NCI-H446 treated with DMSO at 0.1 percent for 48 hours (cell line): ENCODE measurements at places on chromosomes 6 and 20.

GRCh38 chr6:71383476-71383875, 94.9 kb downstream of the OGFRL1 start:
- no peak for DNase-seq

GRCh38 chr20:891058-891705, 25.0 kb downstream of the ANGPT4 start:
- no peak for DNase-seq

DNA sequence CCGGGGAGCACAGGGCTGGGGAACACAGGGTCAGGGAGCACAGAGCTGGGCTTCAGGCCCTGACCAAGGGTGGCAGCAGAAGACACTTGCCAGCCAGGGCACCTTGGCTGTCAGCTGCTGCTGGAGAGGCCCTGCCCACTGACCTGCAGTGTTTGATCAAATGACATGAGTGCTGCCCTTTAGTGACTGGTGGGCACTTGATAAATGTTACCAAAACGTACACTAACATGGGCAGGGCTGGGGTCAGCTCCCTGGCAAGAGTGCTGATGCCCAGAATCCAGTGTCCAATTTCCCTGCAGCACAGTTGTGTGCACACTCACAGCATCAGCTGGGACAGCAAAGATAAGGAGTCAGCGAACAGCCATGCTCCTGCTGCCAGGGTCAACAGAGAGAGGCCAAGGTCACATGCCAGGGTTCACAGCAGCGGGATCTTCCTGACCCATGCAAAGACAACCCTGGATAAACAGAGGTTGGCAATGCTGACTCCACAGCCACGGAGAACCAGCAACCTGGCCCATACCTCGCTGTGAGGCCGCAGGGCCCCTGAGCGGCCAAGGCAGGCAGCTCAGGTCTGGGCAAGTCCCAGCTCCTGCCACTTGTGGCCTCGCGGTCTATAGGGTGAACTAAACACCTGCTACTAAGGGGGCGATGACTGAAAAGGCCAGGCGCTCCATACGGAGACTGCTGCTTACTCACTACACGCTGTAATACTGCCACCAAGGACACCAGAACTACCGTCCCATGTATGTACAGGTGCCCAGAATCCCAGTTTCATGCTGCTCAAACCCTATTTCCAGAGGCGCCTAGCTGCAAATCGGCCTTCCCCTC, 46.3 kb downstream of the NINL start:
- DNase-seq = no peak

DNA sequence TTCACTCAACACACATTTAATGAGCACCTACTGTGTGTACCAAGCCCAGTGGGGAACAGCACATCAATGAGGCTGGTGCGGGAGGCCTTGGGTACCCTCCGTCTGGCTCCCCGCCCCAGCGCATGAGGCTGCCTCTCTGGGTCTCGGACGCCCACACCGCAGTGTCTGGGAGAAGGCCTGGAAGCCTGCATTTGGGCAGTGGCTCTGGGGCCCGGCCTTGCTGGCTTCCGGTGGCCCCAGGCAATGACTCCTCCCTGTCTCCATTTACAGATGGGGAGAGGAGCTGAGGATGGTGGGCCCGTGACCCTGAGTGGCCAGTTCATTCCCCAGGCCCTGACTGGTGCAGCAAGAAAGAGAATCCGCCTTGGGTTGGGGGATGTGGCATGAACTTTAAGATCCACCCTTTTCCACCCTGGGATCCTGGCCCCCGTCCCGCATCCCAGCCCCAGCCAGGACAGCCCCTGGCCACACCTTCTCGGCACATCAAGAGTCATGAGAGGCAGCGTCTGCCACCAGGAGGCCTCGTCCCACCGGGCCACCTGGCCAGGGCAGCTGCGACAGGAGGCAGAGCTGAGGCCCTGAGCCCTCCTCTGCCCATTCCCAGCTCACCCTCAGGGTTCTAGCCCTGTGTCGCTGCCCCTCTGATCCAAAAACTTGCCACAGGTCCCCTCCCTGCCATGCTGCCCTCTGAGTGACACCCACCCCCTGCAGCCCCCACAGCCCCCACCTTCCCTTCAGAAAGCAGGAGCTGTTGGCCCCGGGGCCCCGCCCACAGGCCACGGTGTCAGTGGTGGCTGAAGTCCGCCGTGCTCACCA, 17.5 kb upstream of the MRGBP start:
- DNase-seq = no peak

GRCh38 chr6:157456524-157456829, 75.5 kb downstream of the ZDHHC14 start:
- DNase-seq = no peak

DNA sequence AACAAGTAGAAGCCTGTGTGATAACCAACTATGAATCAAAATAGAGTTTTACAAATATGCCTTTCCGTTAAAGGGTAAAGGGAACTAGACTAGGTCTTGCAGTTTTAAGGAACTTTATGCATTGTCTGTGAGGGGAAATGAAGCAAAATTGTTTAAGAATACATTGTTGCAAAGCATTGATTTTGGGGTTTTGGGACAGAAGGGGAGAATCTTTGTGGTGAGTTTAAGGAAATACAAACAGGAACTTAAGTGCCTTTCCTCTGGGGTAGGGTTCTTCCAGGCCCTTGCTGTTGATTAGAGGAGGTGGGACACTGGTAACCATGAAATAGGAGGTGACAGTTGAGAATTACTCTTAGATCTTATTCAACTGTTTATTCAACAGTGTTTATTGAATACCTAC, 4.7 kb downstream of the MAPK14 start:
- DNase-seq = no peak

GRCh38 chr6:107956586-107957307, 1.3 kb downstream of the SEC63 start:
- DNase-seq = no peak

DNA sequence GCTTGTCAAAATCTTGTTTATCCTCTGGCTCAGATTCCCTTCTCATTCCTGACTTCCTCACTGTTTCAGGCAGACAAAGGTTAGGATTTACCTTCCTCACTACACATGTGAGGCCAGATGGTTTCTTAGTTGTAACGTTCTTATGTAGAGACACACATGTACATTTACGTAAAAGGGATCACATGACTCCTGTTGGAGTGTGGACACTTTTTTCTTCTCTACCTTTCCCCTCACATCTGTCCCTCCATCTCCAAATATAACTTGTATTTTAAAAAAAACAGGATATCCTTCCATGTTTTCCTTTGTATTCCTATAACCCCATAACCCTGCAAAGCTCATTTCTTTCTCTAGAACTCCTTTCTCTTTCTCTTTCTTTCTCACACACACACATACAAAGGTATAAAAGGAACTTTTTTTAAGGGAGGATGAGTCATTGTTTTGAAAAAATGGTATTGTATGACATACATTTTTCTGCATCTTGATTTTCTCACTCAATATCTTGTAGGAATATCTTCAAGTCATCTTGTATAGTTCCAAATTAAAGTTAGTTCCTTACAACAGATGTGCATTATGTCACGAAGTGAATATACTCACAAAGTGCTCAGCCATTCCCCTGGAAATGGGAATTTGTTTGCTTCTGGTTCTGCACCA, 78.2 kb upstream of the SULF2 start:
- DNase-seq = no peak

DNA sequence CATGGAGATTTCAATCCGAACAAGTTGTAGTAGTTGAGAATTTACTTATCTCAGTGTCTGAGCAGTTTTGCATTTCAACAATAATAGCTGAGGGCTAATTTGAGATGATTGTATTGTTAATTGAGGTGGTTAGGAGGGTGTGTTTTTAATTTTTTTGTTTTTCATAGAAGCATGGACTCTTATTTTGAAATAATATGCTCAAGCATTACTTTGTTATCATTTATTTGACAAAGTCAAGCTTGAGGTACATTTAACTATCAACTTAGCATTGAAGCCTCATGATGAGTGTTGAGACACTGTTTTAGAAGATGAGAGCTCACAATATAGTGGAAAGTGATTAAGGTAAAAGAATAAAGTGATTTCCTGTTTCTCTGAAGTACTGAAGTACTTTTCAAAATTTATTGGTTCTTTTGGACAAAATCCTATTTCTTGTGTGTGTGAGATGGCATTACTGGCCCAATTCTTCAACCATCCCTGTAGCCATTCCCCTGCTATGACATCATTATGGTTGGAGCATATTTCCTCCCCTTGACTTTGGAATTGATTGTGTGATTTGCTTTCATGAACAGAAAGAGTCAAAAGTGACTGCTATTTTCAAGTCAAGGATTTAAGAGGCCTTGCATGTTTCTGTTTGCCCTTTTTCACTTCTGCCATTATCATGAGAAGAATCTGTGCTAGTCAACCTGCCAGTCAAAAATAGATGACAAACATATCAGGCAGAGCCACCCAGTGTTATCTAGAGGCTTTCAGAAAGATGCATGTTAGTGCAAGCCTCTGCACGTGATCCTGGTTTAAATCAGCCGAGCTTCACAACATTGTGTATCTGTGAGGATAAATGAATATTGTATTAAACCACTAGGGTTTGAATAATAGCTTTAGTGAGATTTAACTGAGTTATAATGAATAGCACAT, 1112.3 kb upstream of the CITED2 start:
- DNase-seq = no peak

DNA sequence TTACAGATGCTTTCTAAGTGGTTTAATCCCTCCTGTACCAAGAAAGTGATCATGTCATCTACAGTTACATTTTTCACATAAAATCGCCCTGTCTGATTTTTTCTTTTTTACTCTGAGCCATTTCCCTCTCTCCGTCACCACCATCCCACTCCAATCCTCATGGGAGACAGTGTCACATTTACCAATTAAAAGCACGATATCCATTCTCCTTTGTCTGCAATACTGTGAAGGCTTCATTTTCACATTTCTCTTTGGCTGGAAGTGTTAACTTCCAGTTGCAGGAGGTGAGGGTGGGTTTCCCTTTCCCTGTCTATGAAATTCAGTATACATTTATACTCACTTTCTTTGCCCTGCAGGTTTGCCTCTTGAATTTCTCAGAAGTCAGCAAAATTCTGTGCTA, 372.7 kb upstream of the CNR1 start:
- no peak for DNase-seq

DNA sequence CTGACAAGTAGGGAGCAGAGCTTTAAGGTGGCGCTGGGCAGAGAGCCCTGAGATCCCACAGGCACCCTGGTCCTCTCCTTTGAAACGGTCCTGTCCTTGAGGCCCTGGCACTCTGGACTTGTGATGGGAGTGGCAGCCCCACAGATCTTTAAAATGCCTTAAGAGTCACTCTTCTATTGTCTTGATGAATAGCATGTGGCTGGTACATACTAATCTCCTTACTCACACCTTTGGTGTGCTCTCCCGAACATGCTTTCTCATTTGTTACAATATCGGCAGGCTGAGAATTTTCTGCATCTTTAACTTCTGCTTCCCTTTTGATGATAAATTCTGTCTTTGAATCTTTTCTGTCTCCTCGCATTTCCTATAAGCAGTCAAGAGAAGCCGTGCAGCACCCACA, 333.8 kb downstream of the TFAP2A start:
- DNase-seq = no peak

DNA sequence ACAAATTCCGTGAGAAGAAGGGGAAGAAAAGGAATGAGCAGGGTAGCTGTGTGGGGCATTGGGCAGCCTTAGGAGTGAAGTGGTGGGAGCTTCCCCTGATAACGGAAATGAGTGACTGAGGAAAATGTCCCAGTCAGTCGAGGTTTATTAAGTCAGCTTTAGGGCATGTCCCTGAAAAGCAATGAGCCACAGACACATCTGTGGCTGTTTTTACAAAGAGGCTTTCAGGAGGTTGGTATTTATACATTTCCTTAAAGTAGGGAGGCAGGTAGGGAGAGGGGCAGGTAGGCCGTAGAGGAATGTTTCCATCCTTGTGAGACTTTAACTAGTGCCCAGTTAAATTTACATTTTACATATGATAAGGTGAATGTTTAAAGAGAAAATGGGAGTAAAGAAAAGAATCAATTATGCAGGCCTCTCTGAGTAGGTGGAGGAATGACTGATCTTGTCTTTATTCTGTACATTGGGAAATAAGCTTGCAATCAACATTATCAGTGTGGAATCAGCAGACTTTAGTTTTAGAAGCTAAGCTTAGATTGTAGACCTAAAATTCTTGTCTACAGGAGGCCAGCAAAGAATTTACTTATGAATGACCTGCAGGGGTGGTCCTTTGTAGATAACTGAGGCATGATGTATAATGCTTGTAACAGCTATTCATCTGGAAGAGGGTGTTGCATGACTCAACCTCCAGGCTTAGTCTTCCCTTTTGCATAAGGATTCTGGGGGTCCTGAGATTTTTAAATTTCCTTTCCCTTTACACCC, 18.5 kb downstream of the SLC22A2 start:
- DNase-seq = no peak

DNA sequence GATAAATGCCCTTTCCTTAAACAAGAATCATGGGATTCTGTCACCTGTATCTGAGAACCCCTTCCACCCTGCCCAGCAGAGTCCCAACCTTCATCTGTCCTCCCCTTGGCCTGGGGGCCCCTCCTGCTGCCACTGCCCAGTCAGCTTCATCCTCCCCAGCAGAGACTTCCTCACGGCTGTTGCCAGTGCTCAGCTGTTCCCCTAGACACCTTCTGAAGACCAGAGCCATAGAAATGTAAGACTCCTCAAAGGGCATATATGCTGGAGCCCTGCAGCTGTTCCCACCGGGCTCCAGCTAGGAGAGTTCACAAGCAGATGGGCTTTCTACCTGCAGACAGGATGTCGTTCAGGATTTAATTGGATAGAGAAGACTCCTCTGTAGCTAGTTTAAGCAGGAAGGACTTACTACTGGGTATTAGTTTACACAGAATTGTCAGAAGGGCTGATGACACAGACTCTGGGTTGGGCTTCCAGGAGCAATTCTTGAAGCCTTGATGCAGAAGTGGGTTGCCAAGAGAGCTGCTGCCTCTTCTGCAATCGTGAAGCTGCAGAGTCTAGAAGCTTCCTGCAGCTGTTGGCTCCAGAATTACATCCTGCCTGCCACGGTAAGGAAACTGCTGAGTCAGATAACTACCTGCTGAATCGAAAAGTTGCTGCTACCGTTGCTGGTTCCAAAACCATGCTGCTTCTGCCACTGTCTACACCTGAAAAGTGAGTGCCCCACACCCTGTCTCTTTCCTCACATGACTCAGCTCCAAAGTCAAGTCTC, 57.1 kb upstream of the MLN start:
- no peak for DNase-seq

GRCh38 chr6:108421366-108421765, 126.5 kb downstream of the AFG1L start:
- DNase-seq = no peak

DNA sequence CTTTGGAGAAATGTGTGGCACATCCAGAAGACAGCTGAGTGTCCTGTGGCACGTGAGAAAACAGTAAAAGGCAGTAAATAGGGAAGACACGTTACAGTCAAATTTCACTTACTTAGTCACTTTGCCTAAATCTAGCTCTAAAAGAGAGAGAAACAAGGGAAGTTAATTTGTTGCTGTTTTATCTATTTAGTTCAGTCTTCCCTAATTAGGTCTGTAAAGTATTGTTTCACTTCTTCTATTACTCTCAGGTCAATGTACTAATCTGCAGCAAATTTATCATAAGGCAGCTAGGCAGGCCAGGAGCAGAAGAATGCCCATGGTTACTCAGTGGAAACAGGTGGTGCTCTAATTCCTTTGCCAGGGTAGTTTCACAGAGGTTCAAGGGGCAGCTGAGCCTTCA, 124.3 kb upstream of the CNR1 start:
- DNase-seq = no peak
